ENCODE measurements at places on chromosomes 12 and 14.

GRCh38 chr12:125470838-125471783 lies 405.9 kb downstream of the AACS start:
- DNase-seq: no peak

GRCh38 chr12:104549815-104550480 lies 93.2 kb downstream of the CHST11 start:
- no peak for DNase-seq

DNA sequence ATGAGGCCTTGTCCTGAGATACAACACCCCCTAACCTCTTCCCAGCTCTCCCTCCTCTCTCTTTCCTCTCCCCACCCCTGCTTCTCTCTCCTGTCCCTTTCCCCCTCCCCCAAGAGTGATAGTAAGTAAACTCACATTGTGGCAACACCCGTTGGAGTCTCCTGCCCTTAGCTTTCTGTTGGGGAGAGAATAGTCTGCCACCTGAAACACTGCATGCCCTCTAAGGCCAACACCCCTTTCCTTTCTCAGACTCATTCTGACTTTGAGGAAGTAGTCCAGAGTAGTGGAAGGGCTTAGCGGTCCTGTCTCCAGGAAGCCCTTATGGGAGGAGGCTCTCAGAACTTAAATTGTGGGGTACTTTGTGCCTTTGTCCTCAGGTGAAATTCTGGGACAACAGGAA lies 95.2 kb downstream of the PRKCH start:
- DNase-seq: no peak

DNA sequence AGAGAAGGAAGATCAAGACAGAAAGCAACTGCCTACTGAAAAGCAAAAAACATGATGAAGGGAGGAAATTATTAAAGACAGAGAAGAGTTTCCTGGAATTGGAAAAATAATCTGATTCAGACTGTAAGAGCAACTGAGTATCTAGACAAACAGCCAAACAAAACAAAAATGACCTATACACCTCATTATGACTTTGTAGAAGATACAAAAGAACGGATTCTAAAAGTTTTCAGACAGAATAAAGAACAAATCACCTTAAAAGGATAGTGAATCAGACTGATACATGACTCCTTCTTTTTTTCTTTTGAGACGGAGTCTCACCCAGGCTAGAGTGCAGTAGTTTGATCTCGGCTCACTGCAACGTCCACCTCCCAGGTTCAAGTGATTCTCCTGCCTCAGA lies 10.4 kb downstream of the OSBPL8 start:
- no peak for DNase-seq

DNA sequence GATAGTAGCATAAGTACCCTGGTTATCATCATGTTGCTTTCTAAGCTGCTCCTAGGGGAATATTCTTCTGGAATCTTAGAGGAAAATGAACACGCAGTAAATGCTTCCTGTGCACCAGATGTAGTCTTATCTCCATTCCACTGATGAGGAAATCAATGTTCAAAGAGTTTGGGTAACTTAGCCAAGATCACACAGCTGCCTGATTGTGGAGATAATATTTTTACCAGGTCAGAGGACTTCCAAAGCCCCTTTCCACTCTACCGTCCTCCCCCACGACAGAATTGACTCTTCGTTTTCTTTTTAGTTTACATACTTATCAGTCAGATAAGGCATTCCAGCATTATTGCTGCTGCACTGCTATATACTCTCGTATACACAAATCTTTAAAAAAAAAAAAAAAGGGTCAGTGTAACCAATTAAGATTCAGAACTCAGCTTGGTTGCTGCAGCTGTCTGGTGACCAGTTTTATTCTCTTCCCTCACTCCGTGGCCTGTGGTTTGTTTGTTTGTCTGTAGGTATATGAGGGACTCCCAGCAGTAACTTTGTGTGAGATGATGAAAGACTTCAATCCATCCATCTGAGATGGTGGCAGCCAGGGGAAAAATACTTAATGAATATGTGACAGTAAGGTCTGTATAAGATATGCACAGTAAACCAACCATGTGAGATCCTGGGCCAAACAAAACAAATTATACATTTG lies 110.5 kb downstream of the TGFB3 start:
- DNase-seq: no peak

- no peak for DNase-seq
These were observed 422.1 kb upstream of the SYT1 start for GRCh38 chr12:78442454-78442801.

GRCh38 chr14:93893661-93894261 lies 33.4 kb upstream of the FAM181A start:
- DNase-seq: no peak

DNA sequence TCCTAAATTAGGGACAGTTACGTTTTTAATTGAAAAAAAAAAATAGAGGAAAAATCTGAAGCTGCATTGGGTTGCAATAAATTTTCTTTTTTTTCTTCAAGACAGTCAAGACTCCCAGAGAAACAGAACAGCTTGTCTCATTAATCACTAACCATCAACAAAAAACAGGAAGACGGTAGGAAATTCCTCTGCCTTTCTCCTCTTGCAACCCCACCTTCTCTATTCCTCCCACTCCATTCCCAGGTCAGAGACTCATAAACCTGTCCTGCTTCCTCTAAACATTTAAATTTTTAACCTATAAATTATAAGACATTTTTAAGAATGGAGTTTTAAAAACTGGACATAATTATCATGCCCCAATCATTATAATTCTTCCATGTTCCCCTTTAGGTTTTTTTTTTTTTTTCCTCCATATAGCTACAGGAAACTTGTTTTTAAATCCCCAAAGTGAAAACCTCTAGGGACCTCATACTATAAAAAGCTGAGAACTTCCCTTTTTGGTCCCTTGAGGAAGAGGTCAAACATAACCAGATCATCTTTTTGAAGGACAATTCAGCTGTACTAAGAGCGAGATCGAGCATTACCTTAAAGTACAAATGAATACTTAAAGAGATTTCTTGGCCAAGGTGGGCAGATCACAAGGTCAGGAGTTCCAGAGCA lies 36.0 kb downstream of the CPM start:
- DNase-seq: no peak

- DNase-seq: no peak
These were observed 74.1 kb downstream of the PLXNC1 start for GRCh38 chr12:94222351-94223084.

- no peak for DNase-seq
These were observed 12.9 kb downstream of the BCL2L14 start for GRCh38 chr12:12083688-12084087.

- no peak for DNase-seq
These were observed 173.0 kb upstream of the G2E3 start for GRCh38 chr14:30385925-30386324.

GRCh38 chr12:49491823-49492222 lies 47.0 kb upstream of the KCNH3 start:
- no peak for DNase-seq
